ENCODE measurements at places on chromosomes 5 and 9. TPM values are rescaled to one million over a fixed set of nuclear protein-coding genes. Genes with fewer than 3 reads are reported as not detected.

- no peak for DNase-seq
Observed at GRCh38 chr5:79973511-79973910, 17.6 kb downstream of the MTX3 start.

GRCh38 chr9:5773324-5773999 is 59.5 kb downstream of the ERMP1 start:
- DNase-seq: no peak

- peak; percentile 85 for DNase-seq
Observed at GRCh38 chr5:172106511-172107356, 81.3 kb downstream of the STK10 start.

DNA sequence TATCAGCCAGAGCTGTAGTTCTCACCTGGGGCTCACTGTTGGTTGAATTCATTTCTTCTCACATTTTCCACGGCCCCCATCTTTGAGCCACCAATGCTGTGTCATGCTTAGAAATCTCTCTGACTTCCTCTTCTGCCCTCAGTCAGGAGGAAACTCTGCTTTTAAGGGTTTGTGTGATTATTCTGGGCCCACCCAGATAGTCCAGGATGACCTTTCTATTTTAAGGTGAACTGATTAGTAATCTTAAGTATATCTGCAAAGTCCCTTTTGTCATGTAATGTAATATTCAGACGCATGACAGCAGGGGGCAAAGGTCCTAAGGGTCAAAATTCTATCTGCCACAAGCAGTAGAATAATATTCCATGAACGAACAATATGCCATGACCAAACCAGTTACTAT is 88.4 kb downstream of the AK8 start:
- DNase-seq: no peak

- DNase-seq: no peak
Observed at GRCh38 chr5:103645816-103646215, 83.2 kb upstream of the NUDT12 start.

GRCh38 chr5:180742727-180743126 is 2.9 kb upstream of the OR2Y1 start:
- DNase-seq: no peak

DNA sequence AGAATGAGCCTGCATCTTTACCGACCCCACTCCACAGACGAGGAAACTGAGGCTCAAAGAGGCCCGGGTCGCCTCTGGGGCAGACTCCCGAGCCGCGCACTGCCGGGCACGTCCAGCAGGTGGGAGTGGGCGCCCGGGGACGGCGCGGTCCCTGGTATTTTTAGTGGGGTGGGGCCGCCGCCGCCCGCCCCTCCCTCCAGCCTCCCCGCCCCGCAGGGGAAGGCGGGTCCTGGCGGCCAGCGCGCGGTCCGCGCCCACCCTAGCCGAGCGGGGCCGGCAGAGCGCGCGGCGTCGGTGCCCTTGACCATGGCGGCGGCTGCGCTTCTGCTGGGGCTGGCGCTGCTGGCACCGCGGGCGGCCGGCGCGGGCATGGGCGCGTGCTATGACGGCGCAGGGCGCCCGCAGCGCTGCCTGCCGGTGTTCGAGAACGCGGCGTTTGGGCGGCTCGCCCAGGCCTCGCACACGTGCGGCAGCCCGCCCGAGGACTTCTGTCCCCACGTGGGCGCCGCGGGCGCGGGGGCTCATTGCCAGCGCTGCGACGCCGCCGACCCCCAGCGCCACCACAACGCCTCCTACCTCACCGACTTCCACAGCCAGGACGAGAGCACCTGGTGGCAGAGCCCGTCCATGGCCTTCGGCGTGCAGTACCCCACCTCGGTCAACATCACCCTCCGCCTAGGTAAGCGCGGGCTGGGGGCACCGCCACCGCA is at the start of gene LAMC3:
Gene LAMC3 (plus strand): TSS at position 266 of the 710 bp plus-strand sequence. CDS start 41 bp downstream, at position 307.
- no peak for DNase-seq

DNA sequence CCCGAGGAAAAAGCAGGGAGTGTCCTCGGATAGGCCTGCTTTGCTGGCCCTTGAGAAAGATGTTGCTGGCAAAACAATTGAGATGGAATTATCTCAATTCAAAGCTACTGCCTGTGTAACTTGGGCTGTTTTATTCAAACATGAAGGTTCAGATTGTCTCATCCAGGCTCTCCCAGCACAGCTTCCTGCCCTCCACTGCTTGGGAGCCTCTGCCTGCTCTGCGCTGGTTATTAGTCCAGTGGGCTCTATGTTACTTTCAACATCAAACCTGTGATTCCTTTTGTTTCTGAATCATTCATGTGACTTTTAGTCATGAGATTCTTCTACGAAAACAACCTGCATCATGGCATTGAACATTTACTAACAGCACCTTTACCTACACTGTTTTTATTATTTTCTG is 123.2 kb downstream of the SNCAIP start:
- no peak for DNase-seq

GRCh38 chr5:158796812-158797497 is 302.8 kb downstream of the EBF1 start:
- no peak for DNase-seq

- no peak for DNase-seq
Observed at GRCh38 chr5:135973323-135974020, 18.7 kb upstream of the LECT2 start.

- no peak for DNase-seq
Observed at GRCh38 chr5:108516785-108517184, 134.9 kb upstream of the FBXL17 start.

The MYOT gene
- polyA plus RNA-seq: 13.1 TPM

The SHISAL2B gene
- polyA plus RNA-seq: not detected

The CARTPT gene
- polyA plus RNA-seq: 0.29 TPM

The RGMB gene
- 6.5 TPM for polyA plus RNA-seq

The ORM2 gene
- polyA plus RNA-seq: 0.27 TPM

The JMY gene
- 4.1 TPM for polyA plus RNA-seq
